Progenitor cell of endocrine pancreas (in vitro differentiated cells): ENCODE measurements at places on chromosomes 11 and 22. TPM values are rescaled to one million over a fixed set of nuclear protein-coding genes. Genes with fewer than 3 reads are reported as not detected.

H19 gene
- 17,961 and 19,743 TPM in 2 replicates for total RNA-seq

PDE2A gene
- total RNA-seq = 0.91 and 4.0 TPM in 2 replicates

OR6A2 gene
- 0.13 and 0.24 TPM in 2 replicates for total RNA-seq

GRCh38 chr22:32828150-32828549 is 26.6 kb downstream of the TIMP3 start:
- no peak for DNase-seq

GRCh38 chr11:65111159-65111743 is 421 bp upstream of the TM7SF2 start:
- DNase-seq = no peak

- no peak for DNase-seq
Measured at GRCh38 chr11:84886344-84886743, 740.8 kb downstream of the DLG2 start.

GRCh38 chr11:94150056-94150455 is 21.4 kb downstream of the PANX1 start:
- DNase-seq = no peak
